ENCODE measurements at places on chromosomes 1 and 21. TPM values are rescaled to one million over a fixed set of nuclear protein-coding genes. Genes with fewer than 3 reads are reported as not detected.

Gene SPEN
- total RNA-seq = 15.9 TPM

Gene CD84
- not detected for total RNA-seq

Gene HAO2
- not detected for total RNA-seq

Gene TGFB2
- total RNA-seq = 50.4 TPM

Gene KRTAP12-2
- not detected for total RNA-seq

Gene TEX38
- not detected for total RNA-seq

Gene PRPF38A
- 15.6 TPM for total RNA-seq

Gene FAM72A
- total RNA-seq = 9.1 TPM

- peak; percentile 7 for DNase-seq
Observed at GRCh38 chr21:14523234-14523633, 22.9 kb downstream of the SAMSN1 start.

- DNase-seq = no peak
Observed at GRCh38 chr1:234543442-234544086, 64.6 kb upstream of the TARBP1 start.

GRCh38 chr1:171931752-171932151 lies 90.5 kb downstream of the DNM3 start:
- DNase-seq = no peak

DNA sequence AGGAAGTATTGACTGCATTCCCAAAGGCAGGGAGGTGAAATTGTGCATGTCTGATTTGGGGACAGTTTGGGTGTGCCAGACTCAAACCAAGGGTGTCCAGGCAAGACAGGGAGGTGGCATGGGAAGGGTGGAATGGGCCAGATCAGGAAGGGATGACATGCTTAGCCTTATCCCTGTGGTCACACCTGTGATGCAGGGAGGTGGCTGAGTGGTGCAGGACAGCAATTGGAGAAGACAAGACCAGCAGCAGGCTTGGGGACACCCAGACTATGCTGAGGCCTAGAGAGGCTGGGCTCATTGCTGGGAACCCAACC lies 4.0 kb downstream of the FOXO6 start:
- no peak for DNase-seq

DNA sequence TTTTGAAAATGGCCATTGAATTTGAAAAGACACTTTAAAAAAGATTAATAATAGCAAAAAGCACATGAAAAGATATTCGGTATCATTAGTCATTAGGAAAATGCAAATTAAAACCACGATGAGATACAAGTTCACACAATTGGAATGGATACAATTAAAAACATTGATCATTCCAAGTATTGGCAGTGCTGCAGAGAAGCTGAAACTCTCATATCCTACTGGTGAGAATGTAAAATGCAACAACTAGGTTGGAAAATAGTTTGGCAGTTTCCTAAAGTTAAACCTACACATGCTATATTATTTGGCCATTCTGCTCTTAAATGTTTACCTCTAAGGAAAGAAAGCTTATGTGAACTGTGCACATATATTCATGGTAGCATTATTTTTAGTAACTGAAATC lies 838.7 kb upstream of the PRMT6 start:
- no peak for DNase-seq

DNA sequence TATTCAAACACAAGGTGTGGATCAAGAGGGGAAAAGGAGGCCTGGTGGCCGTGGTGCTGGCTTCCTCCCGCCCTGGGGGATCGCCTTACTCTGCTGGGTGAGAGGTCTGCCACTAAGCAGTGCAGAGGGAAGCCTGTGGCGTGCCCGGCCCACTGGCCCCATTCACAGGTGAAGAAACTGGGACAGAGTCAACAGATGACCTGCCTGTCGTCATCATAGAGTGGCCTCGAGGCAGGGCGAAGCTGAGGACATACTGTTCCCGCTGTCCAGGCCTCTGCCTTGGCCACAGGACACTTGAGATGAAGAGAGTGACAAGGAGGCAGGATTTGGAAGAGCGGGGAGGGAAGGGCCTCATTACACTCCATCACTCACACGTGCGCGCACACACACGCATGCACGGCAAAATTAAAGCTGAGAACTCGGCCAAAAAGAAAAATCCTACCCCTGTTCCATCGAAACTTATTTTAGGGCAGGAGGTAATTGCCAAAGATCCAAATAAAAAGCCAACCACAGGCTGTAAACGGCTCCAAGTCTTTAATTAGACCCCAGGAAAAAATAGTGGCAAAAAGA lies 50.5 kb downstream of the CASZ1 start:
- no peak for DNase-seq

DNA sequence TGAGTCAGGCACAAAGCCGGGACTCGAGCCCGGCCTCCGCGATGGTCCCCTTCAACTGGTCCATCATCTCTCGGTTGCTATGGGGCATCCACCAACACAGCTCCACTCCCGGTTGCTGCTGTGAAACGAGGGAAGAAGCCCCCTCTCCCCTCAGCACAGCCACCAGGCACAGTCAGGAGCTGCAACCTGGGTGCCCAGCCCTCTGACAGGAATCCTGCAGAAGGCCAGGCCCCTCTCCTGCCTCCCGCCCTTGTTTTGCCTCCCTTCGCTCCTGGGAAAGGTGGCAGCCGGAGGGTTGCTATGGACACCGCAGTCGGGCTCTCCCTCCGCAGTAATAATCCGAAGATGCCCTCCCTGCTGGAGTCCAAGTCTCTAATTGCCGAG lies 8.9 kb upstream of the KCNN3 start:
- DNase-seq = no peak

DNA sequence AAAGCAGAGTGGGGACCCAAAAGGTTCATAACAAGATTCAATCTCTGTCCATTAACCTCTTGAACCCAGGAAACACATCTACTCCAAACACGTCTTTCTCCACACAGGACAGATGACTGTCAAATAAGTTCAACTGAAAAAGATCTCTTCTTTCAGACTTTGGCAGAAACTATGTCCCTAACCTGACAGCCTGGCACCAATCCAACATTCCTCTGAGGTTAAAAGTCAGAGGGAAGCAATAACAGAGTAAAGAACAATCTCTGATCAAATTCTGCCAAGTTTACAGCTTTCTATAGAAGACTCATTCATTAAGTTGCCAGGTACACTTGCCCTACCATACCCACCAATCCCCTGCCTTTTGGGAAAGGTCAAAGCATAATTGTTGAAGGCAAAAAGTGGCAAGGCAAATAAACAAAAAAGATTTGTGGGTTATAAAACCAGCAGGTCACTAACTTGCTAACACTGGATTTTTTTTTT lies 31.9 kb downstream of the OTUD7B start:
- DNase-seq = peak; percentile 74

- peak; percentile 19 for DNase-seq
Observed at GRCh38 chr1:194568610-194569009, 1382.2 kb upstream of the B3GALT2 start.

DNA sequence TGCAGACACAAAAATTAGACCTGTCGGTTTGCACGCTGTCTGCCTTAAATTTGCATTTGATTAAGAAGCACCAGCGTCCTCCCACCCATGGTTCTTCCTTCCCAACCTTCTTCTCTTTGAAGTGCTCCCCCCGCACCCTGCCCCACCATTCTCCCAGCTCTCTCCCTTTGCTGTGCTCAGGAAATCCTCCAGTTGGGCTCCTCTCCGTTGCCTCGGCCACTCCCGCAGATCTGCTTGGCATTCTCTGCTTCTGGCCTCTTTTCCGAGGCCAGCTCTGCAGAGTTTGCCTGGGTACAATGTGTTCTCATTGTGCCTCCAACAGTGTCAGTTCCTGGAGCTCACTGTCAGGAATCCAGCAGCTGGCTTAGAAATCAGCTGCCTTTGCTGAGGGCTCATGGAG lies 126.1 kb downstream of the NAV1 start:
- no peak for DNase-seq

DNA sequence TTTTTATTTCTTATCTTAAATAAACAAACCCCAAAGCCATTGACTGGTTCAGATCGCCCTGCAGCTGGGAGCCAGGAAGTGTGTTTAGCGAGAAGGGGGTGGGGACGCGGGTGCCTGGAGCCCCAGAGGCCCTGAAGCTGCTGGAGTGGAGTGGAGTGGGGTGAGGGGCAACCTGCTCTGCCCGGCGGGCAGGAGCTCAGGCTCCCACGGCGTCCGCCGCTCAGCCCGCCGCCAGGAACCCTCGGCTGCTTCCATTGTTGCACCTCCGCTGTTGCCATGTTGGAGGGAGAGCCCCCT lies 673 bp downstream of the PIK3C2B start:
- DNase-seq = peak; percentile 77

- DNase-seq = no peak
Observed at GRCh38 chr1:23979387-23979880, 693 bp downstream of the SRSF10 start.

- DNase-seq = peak; percentile 1
Observed at GRCh38 chr1:79469139-79469538, 462.6 kb upstream of the ADGRL4 start.

DNA sequence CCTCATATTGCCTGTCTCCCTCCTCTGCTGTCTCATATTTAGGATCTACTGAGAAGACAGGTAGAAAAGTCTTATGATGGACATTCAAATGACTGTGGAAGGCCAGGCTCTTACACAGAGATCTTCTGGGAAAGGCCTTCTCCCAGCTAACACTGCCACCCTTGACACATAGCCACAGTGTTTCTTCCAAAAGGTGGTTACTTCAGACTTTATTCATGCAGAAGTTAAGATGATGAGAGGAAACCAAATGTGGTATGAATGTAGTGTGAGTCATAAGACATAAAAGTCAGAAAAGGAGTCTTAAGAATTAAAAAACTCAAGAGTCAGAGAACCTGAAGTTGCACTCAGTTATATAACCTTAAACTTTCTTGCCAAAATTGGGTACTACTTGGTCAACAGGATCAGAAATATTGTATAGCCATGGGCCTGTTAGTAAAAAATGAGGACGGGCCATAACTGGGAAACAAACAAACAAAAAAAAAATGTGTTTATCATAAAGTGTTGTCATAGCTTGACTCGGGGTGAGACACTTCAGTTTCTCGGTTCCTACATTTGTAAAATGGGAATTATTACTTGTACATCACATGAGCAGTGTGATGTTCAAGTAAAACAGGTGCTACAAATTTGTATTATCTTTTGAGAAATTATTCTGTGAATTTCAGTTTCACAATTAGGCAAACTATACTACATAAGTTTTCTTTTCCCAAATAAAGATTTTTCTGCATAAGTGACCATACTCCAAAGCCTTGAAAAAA lies 1.2 kb upstream of the DENND1B start:
- peak; percentile 96 for DNase-seq

DNA sequence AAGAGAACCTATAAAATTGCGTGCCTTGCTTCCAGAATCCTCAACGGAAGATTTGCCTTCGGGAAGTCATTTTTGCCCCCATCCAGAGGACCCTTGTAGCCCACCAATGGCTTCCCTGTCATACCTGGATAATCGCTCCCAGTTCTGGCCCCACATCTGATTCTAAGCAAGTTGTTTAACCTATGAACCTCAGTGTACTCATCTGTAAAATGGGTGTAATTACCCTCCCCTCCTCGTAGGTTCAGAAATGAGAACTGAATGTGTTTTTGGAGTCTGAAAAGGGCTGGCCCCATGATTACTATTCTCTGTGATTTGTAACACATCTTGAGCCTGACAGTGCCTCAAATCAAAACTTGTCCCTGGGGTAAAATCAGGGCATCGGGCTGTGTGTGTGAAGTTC lies 81.6 kb upstream of the TMEM51 start:
- DNase-seq = no peak

DNA sequence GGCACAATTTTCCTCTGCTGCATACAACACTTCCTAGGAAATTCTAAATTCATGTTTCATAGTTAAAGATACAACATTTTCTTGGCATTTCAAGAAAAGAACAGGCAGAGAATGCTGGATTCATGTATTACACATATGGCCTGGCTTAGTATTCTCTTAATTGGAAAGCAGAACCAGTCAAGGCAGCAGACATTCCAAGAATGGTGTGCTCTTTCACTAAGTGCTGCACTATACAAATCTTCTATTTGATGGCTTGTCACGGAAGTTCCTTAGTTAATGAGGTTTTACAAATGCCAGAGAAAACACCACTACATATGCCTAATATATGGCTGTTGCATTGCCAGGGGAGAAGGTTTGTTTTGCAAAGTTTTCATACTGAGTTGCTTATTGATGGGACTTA lies 80.8 kb upstream of the DYNLT5 start:
- DNase-seq = no peak

- no peak for DNase-seq
Observed at GRCh38 chr1:199269241-199269640, 630.4 kb downstream of the PTPRC start.

DNA sequence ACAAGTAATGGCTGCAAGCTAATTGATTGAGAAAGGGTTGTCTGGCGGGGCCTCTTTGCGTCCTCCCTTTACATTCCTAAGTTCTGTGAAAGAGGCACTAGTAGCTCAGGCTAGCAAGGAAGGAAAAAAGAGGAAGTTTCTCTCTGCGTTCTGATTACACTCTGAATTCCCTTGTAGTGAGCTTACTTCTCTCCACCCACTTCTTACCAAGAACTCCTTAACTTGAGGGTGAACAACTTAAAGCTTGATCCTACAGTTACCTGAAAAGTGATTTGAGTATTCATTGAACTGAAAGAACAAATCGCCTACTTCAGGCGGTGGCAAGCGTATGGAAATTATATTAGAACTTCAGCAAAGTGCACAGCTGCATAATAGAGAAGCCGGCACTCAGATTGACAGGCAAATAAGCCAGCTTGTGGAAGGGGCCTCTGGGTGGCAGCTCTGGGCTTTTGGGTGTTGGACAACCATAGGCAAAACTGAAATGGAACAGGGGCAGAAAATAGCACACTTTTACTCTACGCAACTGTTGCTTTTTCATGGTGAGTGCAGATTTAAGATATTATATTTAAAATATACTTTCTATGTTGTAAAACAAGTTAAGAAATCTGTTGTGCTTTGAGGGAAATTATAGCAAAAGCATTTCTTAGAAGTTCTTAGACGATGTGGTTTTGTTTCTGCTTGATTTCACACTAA lies 464.5 kb downstream of the USP25 start:
- peak; percentile 78 for DNase-seq

DNA sequence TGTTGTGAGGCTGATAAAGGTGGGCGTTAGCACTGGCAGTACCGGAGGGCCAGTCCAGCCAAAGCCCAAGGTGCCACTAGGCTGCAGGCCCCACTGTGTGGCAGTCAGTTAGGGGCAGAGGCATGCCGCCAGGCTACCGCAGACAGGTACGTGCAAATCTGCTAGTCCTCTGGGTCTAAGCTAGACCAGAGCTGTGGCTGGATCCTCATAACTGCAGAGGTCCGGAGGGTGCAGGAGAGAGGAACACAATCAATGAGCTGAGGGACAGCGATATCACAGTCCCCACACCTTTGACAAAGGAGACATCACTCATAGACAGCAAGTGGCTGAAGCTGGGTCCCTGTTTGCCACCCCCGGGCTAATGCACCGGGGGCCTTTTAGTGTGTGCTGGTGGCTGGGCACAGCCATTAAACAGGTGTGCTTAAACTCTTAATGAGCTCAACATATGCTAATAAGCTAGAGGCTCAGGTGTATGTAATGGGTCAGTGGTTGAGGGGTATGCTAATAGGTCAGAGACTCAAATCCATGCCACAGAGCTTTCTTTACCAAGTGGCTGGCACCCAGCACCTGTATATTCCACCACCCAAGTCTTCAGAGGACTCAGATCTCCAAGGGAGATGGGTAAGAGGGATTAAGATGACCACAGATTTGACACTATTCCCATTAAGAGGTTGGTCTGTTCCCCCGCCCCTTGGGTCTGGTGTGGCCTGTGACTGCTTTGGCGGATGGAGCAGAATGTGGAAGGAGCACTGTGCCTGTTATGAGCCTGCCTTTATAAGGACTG lies 82.0 kb downstream of the GLIS1 start:
- peak; percentile 52 for DNase-seq

Data from M059J (cell line).